ENCODE measurements at places on chromosomes 12 and 14. TPM values are rescaled to one million over a fixed set of nuclear protein-coding genes. Genes with fewer than 3 reads are reported as not detected.

Gene B4GALNT3
- 3.8 TPM for total RNA-seq

Gene SDR9C7
- 0.49 TPM for total RNA-seq

Gene GUCY2C
- not detected for total RNA-seq

Gene ISM2
- not detected for total RNA-seq

Gene SLC17A8
- not detected for total RNA-seq

Gene PCED1B
- total RNA-seq, result 46.6 TPM

Gene FGF23
- total RNA-seq, result not detected

Gene LGR5
- 0.59 TPM for total RNA-seq

Gene FAM90A1
- total RNA-seq, result not detected

Gene CCDC177
- not detected for total RNA-seq

Gene CPNE6
- not detected for total RNA-seq

Gene PLEK2
- not detected for total RNA-seq

- DNase-seq, result peak; percentile 51
Measured at GRCh38 chr14:54567224-54567638, 303 bp downstream of the SAMD4A start.

- DNase-seq, result peak; percentile 34
Measured at GRCh38 chr12:7695566-7696197, at the start of gene GDF3. GDF3 (minus strand) TSS chr12:7695775; CDS start chr12:7695728, 47 bp downstream.

DNA sequence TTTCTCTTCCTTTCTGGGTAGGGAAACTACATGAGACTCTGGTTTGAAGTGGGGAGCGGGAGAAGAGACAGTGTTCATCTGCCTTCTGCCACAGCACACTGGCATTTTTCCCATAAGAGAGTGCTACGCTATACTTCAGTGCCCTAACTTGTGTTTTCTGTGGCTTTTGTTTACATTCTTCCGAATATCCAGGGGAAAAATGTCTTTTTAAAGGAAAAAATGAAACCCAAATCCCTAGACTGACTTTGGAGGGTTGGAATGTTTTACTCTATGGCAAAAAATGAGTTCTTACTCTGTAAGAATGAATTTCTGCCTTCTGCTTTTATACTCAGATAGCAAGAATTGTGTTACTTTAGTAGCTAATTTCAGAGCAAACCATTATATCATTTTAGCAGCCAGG lies 88.1 kb upstream of the TMEM263 start:
- DNase-seq, result no peak

- DNase-seq, result no peak
Measured at GRCh38 chr14:85620947-85621346, 91.0 kb downstream of the FLRT2 start.

- DNase-seq, result no peak
Measured at GRCh38 chr12:31011336-31011735, 62.3 kb upstream of the DDX11 start.

GRCh38 chr12:113005762-113006161 lies 27.4 kb downstream of the OAS2 start:
- DNase-seq, result no peak

DNA sequence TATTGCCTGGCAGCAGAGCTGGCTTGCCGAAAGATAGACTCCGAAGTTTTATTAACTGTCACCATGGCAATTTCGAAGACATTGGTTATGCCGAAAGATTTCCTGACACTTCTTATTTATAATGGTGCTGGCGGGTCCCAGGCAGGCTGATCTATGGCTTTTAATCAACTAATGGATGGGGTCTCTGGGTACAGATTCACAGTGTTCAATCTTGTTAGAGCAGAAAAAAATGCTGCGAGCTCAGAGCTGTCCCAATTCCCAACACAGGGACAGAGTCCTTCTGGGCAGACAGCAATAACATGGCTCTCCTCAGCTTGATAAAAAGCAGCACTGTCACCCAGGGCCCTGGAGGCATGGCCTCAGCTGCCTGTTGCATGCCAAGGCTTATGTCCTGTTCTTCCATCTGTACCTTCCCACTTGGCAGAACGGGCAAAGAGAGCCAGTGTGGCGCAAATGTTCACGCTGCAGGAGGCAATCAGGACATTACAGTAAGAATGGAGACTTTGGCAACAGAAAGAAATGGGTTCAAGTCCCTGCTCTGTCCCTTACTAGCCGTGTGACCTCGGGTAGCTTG lies 228.2 kb upstream of the PWP1 start:
- no peak for DNase-seq

- DNase-seq, result no peak
Measured at GRCh38 chr12:83318386-83319098, 631.8 kb downstream of the TMTC2 start.

Measured in uterus (tissue), 4 donors.